ENCODE measurements at places on chromosomes 12 and 14.

DNA sequence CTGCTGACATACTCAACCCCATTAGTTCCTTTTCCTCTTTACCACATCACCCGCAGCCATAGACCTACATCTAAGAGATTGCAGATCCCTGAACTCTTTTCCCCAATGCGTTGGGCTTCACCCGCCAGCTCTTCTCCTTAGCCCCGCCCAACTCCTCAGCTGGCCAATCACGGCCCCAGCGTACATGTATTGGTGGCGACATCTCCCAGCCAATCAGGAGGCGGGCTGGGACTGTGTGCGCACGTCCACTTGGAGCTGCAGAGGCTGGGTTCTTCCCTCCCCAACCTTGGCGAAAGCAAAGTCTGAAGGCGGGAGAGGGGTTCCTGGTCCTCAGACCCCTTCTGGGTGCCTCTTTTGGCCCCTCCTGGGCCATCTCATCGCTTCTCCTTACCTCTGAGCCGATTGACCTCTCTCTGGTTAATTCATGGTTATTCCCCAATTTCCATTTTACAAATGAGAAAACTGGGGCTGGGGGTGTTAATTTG, 11.0 kb downstream of the PDE1B start:
- DNase-seq, result peak; percentile 45

- no peak for DNase-seq
These were observed 807 bp upstream of the SLC16A7 start for GRCh38 chr12:59594943-59595500.

- no peak for DNase-seq
These were observed 180.8 kb downstream of the CRADD start for GRCh38 chr12:93857991-93858447.

GRCh38 chr14:55707365-55707804, 127.4 kb downstream of the KTN1 start:
- DNase-seq, result no peak

DNA sequence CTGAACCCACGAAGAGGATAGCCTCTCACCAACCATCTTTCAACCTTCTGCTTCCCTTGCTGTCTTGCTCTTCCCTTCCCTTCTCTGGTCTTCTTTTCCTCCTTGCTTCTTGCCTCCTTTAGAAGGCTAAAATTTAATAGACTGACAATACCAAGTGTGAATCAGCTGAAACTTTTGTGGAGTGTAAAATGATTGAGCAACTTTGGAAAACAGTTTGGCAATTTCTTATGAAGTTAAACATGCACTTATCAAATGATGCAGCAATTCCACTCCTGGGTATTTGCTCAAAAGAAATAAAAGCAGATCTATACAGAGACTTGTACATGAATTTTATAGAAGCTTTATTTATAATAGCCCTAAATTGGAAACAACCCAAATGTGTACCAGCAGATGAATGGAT, 3.3 kb upstream of the KRT86 start:
- DNase-seq, result no peak

DNA sequence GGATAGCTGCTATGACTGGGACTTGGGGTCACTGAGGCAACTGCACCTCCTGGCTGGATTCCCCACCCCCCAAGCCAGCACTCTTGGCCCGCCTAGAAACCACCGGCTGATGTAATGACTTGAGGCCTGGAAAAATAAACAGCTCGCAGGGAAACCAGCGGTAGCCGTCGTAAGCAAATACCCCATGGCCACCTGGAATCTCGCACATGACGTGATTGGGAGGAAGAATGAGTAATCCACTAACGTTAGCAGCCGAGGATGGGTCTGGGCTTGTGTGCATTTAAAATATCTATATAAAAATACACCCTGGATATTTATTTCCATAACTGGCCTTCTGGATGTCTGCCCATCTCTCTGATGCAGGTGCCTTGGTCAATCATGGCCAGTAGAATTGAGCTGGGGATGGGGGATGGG, 120.1 kb downstream of the SMOC1 start:
- no peak for DNase-seq

GRCh38 chr12:115378291-115378690, 694.3 kb upstream of the TBX3 start:
- DNase-seq, result no peak

DNA sequence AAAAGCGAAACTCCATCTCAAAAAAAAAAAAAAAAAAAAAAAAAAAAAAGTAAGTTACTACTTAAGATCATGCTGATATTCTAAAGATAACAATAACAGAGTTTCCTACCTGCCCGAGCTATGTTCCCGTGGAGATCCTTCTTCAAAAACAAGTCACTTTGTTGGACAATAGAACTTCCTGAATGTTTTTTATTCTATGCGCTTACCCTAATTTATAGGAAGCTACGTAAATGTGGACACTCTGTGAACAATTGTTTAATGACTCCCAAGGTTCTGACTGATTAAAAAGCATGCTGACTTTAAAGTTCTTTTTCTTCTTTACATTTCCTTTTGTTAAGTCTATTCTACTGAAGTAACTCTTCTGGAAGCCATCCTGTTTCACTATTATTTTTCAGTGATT, 52.5 kb downstream of the FGD4 start:
- no peak for DNase-seq

- no peak for DNase-seq
These were observed 496.8 kb downstream of the EGLN3 start for GRCh38 chr14:33454022-33454595.

- no peak for DNase-seq
These were observed 931.2 kb downstream of the AACS start for GRCh38 chr12:125996443-125996842.

DNA sequence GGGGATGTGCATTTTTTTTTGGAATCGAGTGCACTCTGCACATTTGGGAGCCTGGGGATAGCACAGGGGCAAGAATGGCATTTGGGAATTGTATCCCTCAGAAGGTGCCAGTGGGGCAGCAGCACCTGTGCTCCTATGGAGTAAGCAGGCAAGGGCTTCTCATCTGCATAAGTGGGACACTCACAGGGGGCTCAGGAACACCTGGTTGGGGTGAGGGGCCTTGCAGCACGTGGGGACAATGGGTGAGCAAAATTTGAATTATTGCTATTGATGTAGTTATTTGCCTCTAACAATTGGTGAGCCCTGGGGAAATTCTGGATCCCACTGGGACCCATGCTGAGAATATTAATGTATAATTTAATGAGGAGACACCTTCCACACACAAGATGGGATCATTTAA, 274.2 kb downstream of the TTC6 start:
- DNase-seq, result no peak

GRCh38 chr14:57692671-57693070, 173.2 kb downstream of the SLC35F4 start:
- no peak for DNase-seq

- DNase-seq, result no peak
These were observed 285.0 kb upstream of the RTL1 start for GRCh38 chr14:101188571-101188915.

DNA sequence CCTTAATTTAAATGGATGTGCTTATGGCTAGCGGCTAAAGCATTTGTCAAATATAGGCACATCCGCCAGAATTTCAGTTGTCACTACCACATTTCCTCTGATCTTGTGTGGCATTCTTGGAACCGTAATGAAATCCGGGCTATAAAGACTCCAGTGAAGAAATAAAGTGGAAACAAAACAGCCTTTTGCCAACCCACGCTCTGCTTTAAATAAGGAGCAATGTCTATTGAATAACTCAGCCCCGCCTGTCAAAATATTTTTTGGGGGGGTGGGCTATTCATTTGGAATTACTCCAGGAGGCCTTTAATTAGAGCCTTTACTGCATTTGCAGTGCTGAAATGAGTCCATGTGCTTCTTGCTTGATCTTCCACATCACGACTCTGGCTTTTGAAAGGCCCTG, 179.6 kb upstream of the RPH3A start:
- no peak for DNase-seq

DNA sequence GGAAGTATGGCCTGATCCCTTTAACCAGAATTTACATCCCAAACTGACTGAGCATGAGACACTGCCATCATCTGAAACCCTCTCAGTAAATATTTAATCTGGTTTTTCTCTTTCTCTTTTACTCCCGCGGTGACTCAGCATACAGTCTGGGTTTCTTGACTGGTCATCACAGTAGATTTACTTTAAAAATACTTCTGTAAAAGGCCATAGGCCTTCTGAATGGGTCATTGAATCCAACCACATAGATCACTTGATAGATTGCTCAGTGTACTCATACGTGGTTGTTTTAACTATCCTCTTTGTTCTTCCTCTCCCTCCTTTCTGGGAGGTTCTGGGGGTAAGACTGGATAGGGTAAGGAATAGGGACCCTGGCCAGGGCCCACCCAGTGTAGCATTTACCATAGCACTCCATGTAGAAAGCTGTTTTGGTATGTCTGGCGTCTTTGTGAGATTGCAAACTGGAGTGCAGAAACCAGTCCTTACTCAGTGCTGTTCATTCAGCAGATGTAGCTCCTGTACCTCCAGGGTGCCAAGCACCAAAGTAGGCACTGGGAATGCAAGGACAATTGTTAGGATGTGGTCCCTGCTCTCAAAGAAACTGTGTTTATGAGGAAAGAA, 165.7 kb downstream of the SRGAP1 start:
- DNase-seq, result no peak

- DNase-seq, result no peak
These were observed 5.0 kb upstream of the CSRP2 start for GRCh38 chr12:76883811-76884210.

DNA sequence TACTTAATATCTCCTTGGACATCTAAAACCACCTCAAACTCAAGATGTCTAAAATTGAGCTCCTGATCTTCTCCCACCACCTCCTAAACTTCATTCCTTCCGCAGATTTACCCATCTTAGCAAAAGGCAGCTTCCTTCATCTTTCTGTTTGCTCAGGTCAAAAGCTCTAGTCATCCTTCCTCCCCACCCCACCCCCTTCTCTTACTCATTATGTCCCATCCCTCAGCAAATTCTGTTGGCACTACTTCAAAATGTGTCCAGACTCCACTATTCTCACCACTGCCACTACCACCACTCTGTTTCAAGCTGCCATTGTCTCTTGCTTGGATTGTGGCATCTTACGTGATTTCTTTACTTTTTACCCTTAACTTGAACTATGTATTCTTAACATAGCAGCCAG, 59.2 kb upstream of the ZDHHC17 start:
- no peak for DNase-seq

DNA sequence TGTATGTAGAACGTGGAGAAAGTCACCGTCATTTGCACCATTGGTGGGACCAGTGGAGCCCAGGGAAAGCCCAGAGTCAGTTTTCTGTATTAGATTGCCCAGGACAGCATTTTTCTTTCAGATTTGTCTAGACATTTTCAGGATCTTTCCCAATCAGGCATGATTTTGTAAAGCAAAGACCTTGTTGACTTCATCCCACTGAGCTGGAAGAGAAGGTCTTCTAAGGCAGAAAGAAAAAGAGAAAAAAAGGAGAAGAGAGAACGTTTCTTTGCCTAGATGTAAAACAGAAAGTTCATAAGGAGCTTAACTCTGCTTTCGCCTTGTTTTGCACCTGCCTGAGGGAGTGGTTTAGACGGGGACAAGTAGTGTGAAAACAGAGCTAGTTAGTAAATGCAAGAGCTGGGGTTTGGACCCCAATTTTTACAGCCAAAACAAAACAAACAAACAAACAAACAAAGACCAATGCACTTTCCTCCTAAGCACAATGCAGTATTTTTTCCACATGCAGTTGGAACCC, 273.1 kb downstream of the ZFP36L1 start:
- no peak for DNase-seq

- DNase-seq, result no peak
These were observed 1294.7 kb downstream of the TMEM121 start for GRCh38 chr14:106821119-106821518.

GRCh38 chr12:91931111-91931510, 214.5 kb downstream of the BTG1 start:
- DNase-seq, result no peak

DNA sequence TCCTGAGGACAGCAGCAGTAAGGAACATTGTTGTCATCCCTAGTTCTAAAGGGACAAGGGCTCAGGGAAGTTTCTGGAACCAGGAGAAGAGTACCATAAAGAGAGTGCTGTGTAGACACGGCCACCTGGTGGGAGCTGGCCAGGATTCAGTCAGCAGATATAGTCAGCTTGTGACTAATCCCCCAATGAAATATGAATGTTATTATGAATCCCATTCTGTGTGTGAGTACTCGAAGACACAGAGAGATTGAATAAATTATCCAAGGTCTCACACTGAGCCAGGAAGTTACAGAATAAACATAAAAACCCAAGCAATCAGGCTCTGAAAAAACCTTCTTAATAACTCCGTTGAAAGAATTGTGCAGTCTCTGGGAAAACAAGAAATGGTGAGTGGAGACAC, 1359.5 kb downstream of the AACS start:
- DNase-seq, result no peak

DNA sequence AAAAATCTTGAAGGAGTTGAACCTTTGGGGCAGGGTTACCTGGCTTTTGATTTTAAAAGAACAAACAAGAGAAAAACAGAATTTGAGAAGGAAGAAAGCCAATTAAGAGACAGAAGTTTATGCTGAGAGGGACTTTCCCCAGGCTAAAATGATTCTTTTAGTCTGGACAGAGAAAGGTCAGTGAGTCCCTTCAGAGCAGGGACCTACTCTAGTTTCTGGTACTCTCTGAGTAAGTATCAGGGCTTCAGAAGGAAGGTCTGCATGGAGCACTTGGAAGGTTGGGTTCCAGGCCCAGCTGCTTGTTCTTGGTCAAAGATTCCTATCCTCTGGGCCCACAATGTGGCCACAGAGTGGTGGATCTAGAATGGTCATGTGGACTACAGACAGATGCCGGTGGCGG, 59.6 kb downstream of the KLRG1 start:
- DNase-seq, result no peak

DNA sequence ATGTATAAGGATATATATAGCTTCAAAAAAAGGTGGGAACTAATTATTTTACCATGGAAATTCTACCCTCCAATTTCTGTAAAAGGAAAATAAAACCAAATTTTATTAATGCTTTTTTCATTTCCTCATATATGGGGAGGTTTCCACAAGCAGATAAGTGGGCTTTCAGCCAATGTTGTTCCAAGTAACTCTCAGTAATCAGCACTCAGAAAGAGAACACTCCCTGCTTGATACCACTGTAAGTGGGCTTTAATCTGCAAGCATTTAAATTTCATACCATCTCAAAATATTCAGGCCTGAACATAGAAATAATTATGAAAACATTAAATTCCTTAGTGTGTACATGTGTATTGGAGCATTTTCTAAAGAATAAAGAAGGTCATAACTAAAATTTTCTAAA, 827.6 kb downstream of the C12orf50 start:
- no peak for DNase-seq

DNA sequence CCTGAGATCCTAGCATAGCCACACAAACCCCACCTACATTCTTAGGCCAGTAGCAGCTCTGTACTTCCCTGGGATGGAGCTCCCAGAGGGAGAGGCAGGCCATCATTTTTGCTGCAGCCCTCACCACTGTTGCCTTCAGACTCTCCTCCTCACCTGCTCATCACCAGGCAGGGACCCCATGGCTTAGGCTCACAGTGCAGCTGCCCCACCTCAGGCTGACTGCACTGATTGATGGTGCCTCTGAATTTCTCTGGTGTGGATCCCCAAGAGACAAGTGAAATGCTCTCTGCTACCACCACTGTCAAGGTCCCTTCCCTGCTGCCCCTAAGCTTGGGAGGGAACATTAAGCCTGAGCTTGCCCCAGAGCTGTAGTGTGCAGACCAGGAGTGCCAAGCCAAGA, 76.2 kb downstream of the TMTC3 start:
- DNase-seq, result no peak

Measured in mesothelial cell of epicardium (in vitro differentiated cells).